AG04449 (cell line): ENCODE measurements at places on chromosomes 1 and 21.

DNA sequence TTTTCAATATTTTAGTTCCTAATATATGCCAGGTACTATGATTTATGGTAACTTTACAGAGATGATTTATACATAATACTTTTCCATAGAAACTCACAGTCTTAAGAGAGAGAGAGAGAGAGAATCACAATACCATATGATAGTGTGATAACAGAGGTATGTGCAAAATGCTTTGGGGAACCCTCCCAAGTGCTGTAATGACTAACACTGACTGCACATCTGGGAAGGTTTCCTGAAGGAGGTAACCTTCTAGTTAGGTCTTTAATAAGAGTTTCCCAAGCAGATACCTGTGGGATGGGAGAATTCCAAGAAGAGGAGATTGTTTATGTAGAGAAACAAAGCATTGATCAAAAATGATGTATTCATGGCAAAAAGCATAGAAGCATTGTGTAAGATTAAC is 34.6 kb upstream of the PIGC start:
- DNase-seq: no peak

DNA sequence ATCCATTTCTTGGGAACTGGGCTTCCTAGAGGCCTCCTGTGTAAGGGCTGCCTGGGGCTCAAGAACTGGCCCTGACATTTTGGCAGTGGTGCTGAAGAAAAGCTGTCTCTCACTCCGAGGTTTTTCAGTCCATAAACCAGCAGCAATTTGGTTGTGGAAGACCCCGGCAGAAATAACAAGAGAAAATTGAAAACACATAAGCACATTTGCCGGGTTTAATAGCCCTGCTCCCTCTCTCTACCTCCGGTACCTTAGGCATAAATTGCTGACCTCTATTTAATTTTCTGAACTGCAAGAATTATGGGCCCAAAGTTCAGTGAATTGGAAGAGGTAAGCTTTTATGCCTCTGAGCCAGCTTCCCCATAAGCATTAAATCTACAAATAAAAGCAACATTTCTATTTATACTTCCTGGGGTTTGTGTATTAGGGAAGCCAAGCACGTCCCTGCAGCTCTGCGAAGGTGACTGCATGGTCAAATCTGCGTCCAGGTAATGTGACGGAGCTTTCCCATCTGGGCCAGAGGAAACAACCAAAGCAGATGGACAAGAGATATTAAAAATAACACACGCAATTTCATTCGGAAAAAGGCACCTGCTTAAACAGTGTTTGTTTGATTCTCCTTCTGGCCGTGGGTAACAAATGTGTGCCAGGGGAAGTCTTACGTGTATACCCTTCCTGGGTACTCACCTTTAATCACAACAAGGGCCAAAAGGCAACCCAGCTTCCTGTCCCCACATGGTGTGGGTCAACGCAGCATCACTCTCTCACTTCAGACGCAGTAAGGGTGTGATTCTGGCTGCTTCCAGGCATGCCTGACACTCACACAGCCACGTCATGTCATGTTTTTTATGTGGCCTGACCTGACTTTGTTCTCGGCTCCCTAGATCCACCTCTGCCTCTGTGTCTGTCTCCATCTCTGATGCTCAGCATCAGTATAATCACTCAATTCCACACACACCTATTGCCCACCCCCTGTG is 69.2 kb downstream of the PAPPA2 start:
- DNase-seq: no peak

- DNase-seq: no peak
Measured at GRCh38 chr1:207501071-207501470, 5.1 kb downstream of the CR1 start.

DNA sequence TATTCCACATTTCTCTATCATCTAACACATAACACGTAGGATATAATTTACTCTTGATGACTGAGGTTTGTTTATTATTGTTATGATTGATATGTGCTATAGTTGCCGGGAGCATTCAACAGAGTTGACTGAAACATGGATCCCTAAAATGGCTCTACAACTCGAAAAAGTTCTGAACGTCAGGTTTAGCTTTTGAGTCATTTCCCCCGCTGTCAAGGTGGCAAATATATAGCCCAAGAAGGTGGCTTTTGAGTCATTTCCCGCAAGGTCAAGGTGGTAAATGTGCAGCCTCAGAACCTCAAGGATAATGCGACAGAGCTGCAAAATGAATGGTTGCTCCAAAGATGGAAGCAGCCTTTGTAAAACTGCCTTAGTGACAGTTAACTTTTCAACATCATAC is 104.0 kb downstream of the NIBAN1 start:
- no peak for DNase-seq
